ENCODE measurements at places on chromosomes 12 and 14.

GRCh38 chr14:72714094-72714493 is 179.8 kb downstream of the DPF3 start:
- DNase-seq = no peak

DNA sequence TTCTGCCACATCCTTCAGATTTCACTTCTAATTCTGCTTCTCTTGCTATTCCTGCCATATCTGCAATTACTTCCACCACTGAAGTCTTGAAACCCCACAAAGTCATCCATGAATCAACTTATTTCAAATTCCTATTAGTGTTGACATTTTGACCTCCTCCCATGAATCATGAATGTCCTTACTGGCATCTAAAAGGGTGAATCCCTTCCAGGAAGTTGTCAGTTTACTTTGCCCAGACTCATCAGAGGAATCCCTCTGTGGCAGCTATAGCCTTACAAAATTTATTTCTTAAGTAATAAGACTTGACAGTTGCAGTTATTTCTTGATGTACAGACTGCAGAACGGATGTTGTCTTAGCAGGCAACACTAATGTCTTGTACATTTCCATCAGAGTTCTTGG is 162.9 kb downstream of the PCNX1 start:
- no peak for DNase-seq

DNA sequence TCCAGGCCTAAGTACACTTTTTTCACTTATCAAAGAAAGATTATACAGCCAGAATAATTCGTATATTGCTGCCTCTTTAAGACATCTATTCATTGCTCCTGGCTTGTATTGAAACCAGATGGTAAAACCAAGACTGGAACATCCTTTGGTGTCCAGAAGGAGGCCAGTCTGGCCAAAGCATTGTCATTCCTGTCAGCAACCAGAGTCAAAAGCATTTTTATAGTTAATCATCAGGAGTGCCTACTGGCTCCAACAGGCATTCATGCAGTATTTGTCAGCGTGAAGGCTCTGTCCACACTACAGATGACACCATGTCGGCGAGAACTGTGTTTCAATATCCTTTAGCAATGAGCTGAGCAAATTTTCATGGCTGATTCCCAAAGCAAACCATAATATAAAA is 118.0 kb upstream of the G2E3 start:
- DNase-seq = no peak

GRCh38 chr12:87439990-87440827 is 589.0 kb downstream of the C12orf50 start:
- DNase-seq = no peak

DNA sequence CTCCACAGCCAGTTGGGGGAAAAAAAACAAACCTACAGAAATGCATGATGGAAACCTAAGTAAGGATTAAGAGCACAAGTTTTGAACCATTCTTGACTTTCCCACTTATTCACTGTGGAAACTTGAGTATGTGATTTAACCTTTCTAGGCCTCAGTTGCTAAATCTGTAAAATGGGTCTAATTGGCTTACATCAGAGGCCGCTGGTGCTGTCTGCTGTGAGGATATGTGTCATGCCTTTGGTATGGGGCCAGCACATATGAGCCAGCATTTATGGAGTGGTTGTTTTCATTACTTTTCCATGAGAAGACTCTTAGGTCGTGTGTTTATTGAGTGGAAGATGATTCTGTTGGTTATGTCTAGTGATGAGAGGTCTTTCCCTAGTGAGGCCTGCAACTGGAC is 102.4 kb downstream of the ESR2 start:
- DNase-seq = no peak

GRCh38 chr12:112303004-112303403 is 79.2 kb downstream of the HECTD4 start:
- no peak for DNase-seq

GRCh38 chr12:92439420-92439805 is 263.4 kb upstream of the PLEKHG7 start:
- no peak for DNase-seq

- DNase-seq = no peak
Measured at GRCh38 chr12:46177837-46178608, 90.8 kb downstream of the SLC38A1 start.

GRCh38 chr12:97552410-97553121 is 90.0 kb downstream of the RMST start:
- DNase-seq = no peak

- DNase-seq = no peak
Measured at GRCh38 chr14:90444077-90444696, 47.4 kb downstream of the CALM1 start.

DNA sequence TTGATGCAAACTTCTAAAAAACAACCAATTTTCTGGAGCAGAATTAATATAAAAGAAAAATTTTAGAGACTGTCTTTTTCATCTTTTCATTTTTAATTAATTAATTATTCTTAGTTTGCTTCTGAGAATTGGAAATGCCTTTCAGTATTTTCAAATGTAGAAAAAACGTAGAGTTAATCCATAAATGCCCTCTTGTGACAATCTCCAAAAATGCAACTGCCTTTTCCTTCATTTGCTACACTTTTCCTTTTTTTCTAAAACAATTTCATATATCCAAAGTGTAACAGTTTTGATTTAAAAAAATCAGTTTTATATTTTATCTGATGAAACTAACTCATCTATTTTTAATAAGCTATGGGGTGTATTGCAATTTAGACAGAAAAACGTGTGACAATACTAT is 409.3 kb downstream of the PRKD1 start:
- DNase-seq = no peak

DNA sequence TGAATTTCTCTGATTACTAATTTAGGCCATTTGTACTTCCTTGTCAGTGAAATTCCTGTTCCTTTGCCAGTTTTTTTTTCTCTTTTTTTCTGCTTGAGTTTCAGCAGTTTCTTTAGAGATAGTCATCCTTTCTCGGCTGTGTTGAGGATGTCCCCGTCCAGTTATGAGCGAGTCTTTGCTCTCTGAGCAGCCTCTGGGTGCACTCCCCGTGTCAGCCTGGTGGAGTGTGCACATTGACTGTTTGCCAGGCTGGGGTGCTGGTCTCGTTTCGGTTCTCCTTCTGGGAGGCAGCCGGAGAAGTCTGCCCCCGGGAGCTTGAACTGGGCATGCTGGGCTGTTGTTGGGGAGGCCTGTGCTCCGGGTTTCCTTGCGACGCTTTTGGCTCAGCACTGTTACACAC is 3.0 kb downstream of the PACS2 start:
- DNase-seq = no peak

- no peak for DNase-seq
Measured at GRCh38 chr12:20523658-20524057, 155.3 kb downstream of the PDE3A start.

DNA sequence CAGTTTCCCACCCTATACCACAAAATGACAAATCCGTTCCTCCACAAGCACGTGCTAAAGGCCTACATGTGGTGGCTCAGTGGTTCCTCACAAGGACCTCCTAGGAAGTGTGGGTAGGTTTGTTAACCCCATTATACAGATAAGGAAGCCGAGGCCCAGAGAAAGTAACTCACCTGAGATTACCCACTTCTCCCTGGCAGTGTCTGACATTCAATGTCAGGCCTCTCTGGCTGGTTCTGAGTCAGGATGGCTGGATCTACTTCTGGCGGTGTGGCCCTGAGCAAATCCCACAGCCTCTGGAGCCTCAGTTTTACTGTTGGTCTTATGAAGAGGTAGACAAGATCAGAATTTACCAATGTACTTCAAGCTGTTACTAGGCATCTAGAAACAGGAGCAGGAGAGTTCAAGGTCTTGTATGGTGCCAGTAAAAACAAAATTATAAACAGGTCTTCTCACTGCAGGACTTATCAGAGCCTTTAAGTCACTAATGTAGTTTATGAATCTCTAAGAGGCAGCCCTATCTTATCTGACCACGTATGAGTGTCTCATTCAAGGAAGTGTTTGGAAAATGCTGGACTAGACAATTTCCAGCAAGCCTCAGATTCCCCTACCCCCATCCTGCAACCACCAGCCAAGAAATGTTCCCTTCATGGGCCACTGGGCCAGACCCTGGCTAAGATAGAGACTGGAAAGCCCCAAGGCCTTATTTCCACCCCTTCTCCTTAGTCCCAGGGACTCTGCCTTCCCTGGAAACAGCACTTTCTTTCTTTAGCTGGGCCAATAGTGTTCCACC is 4.2 kb downstream of the HSPB8 start:
- DNase-seq = no peak

DNA sequence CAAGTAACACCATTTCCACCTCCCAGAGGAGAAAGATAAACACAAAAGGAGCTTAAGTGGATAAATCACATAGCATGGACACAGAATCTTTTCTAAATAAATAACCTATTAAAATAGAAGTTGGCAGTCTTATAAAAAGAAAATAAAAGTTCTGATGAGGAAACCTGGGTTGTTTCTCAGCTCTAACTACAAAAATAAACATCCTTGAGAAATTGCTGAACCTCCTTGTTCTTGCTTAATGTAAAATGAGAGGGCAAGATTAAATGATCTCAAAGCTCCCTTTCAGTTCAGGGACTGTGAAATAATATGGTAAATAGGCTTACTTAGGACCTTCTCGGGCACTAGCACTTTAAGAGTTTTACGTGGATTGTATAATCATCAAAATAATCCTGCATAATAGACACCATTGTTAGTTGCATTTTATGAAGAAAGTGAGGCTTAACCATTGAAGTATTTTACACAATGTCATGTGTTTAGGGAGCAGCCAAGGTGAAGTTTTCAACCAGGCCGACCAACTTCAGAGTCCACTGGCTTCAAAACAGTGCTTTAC is 214.0 kb upstream of the NOVA1 start:
- no peak for DNase-seq

- peak; percentile 21 for DNase-seq
Measured at GRCh38 chr14:101707068-101707842, 54.3 kb upstream of the PPP2R5C start.

- no peak for DNase-seq
Measured at GRCh38 chr12:44511289-44511688, 364.8 kb downstream of the NELL2 start.

GRCh38 chr14:104687601-104688504 is 1.6 kb upstream of the INF2 start:
- DNase-seq = no peak

- DNase-seq = peak; percentile 44
Measured at GRCh38 chr14:96797582-96798349, 584 bp downstream of the VRK1 start.

DNA sequence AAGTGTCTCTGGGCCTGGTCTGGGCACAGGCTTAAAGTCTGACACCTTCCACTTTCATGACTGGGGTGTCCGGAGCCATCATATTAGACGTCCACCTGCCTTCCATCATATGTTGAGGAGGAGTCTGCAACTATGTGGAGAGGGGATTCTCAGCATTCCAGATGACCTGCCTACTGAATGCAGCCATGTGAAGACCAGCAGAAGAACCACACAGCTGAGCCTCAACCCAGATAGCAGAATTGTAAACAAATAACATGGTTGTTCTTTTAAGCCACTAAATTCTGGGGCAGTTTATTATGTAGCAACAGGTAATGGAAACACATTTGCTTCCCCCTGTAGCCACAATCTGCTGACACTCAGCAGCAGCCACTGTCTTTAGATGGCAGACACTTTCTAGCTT is 4.0 kb upstream of the SLC15A4 start:
- DNase-seq = no peak

DNA sequence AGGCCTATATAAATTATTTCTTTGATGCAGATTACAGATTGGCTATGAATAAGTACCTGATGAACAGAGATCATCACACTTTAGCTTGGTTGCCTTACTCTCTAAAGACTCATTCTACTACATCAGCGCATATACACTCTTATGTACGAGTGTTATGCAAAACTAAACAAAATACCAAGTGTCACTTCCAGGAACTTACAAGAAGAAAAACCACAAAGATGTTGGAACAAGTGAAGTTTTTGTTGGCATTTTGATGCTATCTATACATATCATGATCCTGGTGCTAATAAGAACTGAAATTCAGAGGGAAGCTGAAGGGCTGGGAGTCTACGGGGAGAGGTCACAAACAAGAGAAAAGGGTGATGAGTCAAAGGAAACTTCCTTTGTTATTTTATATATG is 47.9 kb upstream of the CERS5 start:
- no peak for DNase-seq

- no peak for DNase-seq
Measured at GRCh38 chr12:57012600-57013465, 3.5 kb downstream of the TAC3 start.

DNA sequence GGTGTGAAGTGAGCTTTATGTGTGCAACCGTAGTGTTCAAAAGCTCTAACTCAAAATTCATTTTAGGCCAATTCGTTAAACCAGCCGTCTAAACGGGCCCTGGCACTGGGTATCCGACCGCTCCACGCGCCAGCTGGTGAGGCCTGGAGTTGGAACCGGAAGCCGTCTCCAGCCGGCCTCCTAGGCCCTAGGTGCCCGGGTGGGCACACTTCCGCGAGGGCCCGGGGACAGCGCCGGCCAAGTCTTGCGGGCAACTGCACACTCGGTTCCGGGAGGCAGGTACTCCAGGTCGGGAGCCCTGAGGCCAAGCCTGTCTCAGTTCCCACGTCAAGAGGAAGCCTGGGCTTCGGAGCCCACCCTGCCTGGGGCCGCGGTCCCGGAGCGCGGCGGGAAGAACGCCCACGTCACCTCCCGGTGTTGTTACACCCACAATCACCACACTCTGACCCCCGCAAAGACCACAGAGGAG is 16.2 kb downstream of the OTX2 start:
- no peak for DNase-seq

GRCh38 chr12:2287151-2287550 is 234.4 kb downstream of the CACNA1C start:
- no peak for DNase-seq

- no peak for DNase-seq
Measured at GRCh38 chr12:53380794-53381730, 1.1 kb downstream of the SP1 start.

DNA sequence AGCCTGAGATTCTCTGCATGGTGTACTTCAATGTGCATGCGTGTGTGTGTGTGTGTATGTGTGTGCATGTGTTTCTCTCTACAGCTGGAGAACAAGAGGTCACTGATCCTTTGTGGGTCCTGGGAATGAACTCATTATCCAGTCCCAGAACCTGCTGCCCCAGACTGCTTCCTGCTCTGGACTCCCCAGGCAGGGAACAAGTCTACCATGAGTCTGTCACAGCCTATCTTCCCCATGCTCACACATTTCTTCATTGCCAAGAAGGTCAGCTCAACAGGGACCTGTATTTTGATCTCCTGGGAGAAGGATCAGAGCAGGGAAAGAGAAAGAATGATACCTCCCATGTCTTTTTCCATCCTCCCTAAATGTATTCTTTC is 2.9 kb upstream of the AGAP2 start:
- no peak for DNase-seq

DNA sequence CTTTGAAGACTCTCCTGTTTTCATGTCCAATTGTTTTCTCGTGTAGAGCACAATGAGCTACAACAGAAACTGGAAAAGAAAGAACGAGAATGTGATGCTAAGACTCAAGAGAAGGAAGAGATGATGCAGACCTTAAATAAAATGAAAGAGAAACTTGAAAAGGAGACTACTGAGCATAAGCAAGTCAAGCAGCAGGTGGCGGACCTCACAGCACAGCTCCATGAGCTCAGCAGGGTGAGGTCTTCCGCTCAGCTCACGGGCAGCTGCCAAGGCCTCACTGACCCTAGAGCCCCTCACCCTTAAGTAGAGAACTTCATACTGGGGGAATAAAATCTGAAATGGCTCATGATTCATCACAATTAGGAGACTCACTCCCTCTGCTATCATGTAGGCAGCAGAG is 134.7 kb downstream of the GPR135 start:
- DNase-seq = no peak

All from NK-92 treated with Interleukin-12 subunit alpha and Interleukin-12 subunit beta, amount 100 ng/mL, for 24 hours (cell line).